ENCODE measurements at places on chromosomes 16 and 17. TPM values are rescaled to one million over a fixed set of nuclear protein-coding genes. Genes with fewer than 3 reads are reported as not detected.

Gene GLG1
- 128 TPM for polyA plus RNA-seq

Gene PPP1R1B
- polyA plus RNA-seq = 1.0 TPM

- DNase-seq = no peak
Measured at GRCh38 chr17:69678206-69678605, 263.7 kb downstream of the MAP2K6 start.

DNA sequence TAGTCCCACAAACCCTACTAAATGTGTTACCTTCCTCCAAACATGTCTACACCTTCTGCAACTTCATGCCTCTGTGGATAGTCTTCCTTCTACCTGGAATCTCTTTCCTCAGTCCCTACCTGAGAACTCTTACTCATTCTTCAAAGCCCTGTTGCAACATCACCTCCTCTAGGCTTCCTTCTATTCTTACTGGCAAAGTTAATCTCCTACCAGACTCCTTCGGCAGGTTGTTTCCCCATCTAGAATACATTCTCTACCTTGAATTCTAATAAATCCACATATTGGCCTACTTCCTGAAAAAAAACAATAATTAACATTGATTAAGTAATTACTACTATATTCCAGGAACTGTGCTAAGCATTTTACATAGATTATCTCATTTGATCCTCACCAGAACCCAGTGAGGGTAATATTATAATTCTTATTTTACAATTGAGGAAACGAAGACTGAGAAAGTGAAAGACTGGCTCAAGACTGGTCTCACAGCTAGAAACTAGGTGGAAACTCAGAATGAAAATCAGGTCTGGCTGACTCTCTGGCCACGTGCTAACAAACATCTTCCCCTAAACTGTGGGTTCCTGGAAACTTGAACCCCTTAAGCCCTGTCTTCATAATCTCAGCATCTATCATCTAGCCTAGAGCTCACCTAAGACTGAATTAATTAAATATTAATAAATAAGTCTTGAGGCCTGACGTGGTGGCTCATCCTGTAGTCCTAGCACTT lies 4.6 kb upstream of the STAT3 start:
- DNase-seq = no peak

Gene JMJD8
- polyA plus RNA-seq = 40.2 TPM

DNA sequence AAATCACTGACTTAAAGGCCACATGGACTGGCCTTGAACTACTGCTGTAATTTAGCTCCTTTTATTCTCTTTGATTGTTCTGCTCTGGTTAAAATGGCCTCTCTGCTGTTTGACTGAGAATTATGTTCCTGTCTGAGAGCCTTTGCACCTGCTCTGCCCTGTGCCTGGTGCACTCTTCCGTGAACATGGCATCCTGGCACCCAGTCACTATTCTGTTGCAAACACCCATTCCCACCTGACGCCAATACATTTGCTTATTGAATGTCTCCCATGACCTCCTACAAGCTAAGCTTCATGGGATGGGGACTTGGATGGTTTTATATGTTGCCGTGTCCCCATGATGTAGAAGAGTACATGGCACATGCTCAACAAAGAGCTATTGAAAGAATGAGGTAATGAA lies 20.1 kb downstream of the HSD17B2 start:
- DNase-seq = no peak

GRCh38 chr17:82092094-82092586 lies 5.9 kb downstream of the FASN start:
- no peak for DNase-seq

Gene CEP131
- polyA plus RNA-seq = 16.4 TPM

DNA sequence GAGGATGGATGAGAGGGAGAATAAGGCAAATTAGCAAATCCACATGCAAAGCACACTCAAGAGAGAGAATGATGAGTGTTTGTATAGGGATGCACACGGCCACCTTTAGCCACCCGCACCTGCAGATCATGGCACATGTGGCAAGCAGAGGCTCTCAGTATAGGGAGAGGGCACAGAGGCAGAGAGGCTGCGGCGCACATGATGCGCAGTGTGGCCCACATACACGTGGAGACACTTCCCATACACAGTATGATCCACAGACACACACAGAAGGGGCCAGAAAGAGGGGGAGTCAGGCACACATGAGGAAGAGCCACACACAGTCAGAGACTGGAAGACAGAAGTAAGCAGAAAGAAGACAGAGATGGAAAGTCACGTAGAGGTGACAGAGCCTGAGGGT lies 6.5 kb upstream of the CHD3 start:
- no peak for DNase-seq

DNA sequence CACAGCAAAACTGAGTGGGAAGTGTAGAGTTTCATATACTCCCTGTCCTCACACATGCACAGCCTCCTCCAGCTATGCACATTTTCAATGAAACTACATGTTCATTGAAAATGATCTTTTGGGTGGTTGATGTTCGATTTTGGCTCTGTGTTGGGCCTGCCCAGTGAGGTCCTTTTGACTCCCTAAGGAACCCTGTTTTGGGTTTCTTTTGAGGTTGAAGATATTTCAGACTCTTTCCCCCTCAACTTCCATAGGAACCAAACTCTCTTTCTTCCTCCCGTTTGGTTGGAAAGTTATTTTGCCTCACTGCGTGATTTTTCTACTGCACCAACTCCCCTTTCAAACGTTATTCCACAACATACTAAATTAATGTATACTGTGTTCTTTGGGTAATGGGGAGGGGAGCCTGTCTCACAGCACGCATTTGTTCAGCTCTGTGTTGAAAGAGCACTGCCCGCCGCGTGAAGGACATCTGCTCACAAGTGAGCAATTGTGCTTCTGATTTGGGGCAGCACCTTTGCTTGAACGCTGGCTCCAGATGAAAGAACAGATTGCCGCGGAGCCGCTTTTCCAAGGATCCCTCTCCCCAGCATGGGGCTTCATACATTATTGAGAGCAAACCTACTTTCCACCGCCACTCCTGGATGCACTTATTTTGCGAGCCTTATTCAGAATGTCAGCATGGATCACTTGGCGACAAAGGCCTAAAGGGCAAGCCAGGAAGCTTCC lies 385.9 kb downstream of the WWOX start:
- no peak for DNase-seq

DNA sequence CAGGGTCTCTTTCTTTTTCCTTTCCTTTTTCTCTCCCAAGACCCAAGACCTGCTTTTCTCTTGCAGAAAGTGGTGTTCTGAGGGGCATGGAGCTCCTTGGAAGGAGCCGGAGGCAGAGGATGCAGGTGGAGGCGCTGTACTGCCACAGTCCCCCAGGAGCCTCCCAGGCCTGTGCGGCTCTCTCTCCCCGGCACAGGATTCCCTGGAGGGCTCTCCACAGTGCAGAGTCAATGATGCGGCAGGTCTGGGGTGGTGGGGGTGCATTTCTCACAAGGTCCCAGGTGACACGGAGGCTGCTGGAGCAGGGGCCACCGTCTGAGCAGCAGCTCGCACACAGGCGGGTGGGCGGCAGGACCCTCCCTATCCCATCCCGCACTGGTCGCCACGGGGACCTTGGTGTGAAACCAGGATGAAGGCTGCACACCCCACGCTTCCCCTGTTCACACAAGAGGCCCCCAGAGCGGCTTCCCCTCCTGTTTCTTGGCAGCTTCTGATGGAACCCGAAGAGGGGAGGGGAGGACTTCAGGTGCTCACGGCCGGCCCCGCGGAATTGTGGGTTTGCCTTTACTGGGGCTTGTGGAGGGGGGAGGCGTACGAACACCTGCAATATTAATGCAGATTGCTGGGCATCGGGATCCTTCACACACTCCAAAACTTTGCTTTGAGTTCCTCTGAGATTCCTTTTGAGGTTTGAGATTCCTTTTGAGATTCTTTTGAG lies 186.9 kb downstream of the ENGASE start:
- no peak for DNase-seq

GRCh38 chr17:50511058-50511457 lies 2.8 kb downstream of the MYCBPAP start:
- no peak for DNase-seq

DNA sequence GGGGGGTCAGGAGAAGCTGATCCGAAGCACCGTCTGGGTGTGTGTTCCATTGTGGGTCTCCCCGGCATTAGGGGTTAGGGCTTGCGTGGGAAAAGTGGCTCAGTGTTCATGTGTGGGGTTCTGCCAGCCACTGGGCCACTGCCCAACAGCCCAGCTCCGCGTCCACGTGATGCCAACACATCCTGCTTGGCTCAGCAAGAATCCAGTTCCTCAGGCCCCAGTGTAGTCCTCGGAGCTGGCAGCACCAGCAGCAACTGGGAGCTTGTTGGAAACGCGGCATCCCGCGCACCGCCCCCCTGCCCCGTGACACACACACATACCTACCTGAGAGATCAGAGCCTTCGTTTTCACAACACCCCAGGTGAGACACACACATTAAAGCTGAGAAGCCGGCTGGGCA lies 18.9 kb downstream of the LGALS9 start:
- DNase-seq = peak; percentile 37

DNA sequence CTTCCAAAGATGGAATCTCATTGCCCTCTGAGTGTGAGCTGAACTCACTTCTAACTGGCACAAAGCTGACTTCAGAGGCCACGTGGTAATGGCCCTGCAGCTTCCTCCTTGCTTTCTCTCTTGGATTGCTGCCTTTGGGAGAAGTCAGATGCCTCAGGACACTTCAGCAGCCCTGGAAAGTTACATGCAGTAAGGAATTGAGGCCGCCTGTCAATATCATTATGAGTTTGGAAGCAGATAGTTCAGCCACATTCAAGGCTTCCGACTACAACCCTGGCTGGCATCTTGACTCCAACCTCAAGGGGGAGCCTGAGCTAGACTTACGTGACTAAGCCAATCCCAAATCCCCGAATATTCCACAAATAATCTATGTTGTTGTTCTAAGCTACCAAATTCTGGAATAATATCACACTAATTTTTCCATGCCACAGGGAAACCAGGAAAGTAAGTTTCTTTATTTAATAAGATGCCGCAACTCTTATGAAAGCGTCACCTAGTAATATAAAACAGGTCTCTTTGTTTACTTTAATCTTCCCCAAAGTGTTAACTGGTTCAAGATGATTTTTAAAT lies 13.6 kb downstream of the CEP20 start:
- peak; percentile 92 for DNase-seq

DNA sequence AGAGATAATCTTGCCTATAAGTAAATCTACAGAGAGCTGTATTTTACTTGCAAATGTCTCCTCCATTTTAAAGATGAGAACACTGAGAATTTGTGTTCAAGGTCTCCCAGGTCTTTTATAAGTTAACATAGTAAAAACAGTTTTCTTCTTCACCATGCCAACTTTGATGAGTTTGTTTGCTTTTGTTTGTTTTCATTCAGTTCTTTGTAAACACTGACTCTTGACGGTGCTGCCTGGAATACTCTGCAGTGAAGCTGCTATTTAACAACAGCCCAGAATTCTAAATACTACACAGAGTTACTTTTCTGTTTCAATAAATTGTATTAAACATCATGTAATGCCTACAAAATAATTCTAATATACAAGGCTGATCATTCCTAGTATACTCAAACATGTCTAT lies 41.4 kb upstream of the PITPNM3 start:
- DNase-seq = no peak

GRCh38 chr16:63323722-63324705 lies 1287.8 kb upstream of the CDH8 start:
- DNase-seq = no peak

DNA sequence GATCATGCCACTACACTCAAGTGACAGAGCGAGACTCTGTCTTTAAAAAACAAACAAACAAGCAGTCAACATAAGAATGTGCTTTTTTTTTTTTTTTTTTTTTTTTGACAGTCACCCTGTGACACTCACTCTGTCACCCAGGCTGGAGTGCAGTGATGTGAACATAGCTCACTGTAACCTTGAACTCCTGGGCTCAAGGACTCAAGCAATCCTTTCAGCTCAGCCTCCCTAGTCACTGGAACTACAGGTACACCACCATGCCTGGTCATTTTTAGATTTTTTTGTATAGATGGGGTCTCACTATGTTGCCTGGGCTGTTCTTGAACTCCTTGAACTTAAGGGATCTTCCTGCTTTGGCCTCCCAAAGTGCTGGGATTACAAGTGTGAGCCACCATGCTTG lies 15.3 kb upstream of the CHP2 start:
- no peak for DNase-seq

Gene MYH2
- polyA plus RNA-seq = 18.2 TPM

- DNase-seq = no peak
Measured at GRCh38 chr17:76048025-76048605, 21.0 kb upstream of the EVPL start.

Gene MEFV
- polyA plus RNA-seq = 0.33 TPM

DNA sequence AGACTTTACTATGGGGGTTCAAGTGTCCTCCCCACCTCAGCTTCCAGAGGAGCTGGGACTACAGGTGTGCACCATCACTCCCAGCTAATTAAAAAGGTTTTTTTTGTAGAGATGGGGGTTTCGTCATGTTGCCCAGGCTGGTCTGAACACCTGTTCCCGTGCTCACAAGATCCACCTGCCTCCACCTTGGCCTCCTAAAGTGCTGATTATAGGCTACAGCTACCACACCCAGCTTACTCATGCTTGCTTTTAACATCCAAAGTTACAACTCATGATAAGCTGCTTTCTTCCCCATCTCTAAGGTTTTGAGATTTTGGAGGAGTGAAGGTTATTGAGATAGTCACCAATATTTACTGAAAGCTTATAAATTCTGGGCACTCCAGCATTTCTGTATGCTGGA lies 2.6 kb downstream of the NUP88 start:
- DNase-seq = no peak

Gene EPOP
- 0.78 TPM for polyA plus RNA-seq

DNA sequence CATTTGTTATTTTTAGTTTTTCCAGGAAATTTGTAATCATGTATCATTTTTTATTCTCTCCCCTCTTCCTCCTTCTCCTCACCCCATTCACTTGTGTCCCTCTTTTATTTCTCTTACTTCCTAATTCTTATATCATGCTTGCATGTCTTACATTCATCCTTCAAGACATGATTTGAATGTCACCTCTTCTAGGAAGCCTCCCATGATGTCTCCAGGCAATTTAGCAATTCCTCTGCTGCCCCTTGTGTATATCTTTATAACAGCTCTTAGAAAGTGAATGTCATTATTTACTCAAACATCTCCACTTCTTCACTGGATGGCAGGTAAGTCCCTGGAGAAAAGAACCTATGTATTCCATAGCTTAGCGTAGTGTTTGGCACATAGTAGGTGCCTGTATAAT lies 7.8 kb downstream of the HNF1B start:
- DNase-seq = no peak

Gene RAB40B
- 50.1 TPM for polyA plus RNA-seq

DNA sequence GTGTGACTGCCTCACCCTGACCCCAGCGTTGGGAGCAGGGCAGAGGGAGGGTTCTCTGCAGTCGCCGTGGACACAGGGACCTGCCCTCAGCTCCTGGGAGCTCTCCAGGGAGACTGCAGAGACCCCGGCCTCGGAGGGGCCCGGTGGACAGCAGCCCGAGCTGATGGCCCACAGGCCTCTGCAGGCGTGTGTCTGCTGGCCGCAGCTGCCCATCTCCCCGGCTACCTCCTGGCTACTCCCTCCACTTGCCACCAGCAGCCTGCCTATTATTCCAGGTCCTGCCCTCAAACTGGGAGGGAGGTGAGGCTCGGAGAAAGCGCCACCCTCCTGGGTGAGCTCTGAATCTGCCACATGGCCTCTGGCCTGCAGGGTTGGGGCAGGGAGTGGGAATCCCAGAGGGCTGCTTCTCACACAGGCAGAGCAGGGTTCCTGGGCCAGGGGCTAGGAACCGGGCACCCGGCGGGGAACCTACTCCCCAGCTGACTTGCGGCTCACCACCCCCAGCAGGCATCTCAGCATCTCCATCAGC lies 7.2 kb downstream of the SLC16A5 start:
- DNase-seq = no peak

Gene PRSS21
- not detected for polyA plus RNA-seq

Gene SKAP1
- not detected for polyA plus RNA-seq

- DNase-seq = no peak
Measured at GRCh38 chr17:29058391-29058790, 15.4 kb downstream of the PIPOX start.

Data from muscle of leg (tissue), 16 donors.